ENCODE measurements at places on chromosomes 1 and 21.

GRCh38 chr1:64472805-64473204 is 2.9 kb downstream of the CACHD1 start:
- H3K4me3 ChIP-seq, result no peak overlapping the region
- DNase-seq, result no peak
- H3K36me3 ChIP-seq, result no peaks in the 10 kb centered on the region

- no peaks in the 10 kb centered on the region for H3K27me3 ChIP-seq
- no peaks in the 10 kb centered on the region for H3K4me1 ChIP-seq
- no peak overlapping the region for H3K27ac ChIP-seq
- no peak for DNase-seq
- H3K36me3 ChIP-seq, result no peaks in the 10 kb centered on the region
These were observed 42.6 kb upstream of the GPR153 start for GRCh38 chr1:6303397-6304012.

- H3K27me3 ChIP-seq, result no peaks in the 10 kb centered on the region
- no peak overlapping the region for H3K4me3 ChIP-seq
- no peaks in the 10 kb centered on the region for H3K36me3 ChIP-seq
- H3K27ac ChIP-seq, result no peak overlapping the region
- no peaks in the 10 kb centered on the region for H3K4me1 ChIP-seq
These were observed 33.7 kb downstream of the EDN2 start for GRCh38 chr1:41450747-41451285.

DNA sequence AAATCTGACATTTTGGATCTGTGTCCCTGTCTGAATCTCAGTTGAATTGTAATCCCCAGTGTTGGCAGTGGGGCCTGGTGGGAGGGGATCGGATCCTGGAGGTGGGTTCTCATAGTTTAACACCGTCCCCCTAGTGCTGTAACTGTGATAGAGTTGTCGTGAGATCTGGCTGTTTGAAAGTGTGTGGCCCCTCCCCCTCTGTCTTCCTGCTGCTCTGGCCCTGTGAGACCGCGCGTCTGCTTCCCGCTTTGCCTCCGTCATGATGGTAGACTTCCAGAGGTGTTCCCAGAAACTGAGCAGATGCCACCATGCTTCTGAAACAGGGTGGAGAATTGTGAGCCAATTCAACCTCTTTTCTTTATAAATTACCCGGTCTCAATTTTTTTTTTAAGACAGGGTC is 25.0 kb downstream of the AGPAT3 start:
- H3K36me3 ChIP-seq, result no peaks in the 10 kb centered on the region
- no peak overlapping the region for H3K4me3 ChIP-seq
- H3K27ac ChIP-seq, result no peak overlapping the region
- H3K4me1 ChIP-seq, result peaks cover 19% of the 10 kb centered on the region

GRCh38 chr1:184987696-184988095 is 13.4 kb upstream of the NIBAN1 start:
- H3K27me3 ChIP-seq, result no peaks in the 10 kb centered on the region
- no peaks in the 10 kb centered on the region for H3K36me3 ChIP-seq
- peaks cover 5% of the 10 kb centered on the region for H3K4me1 ChIP-seq
- no peak overlapping the region for H3K4me3 ChIP-seq

DNA sequence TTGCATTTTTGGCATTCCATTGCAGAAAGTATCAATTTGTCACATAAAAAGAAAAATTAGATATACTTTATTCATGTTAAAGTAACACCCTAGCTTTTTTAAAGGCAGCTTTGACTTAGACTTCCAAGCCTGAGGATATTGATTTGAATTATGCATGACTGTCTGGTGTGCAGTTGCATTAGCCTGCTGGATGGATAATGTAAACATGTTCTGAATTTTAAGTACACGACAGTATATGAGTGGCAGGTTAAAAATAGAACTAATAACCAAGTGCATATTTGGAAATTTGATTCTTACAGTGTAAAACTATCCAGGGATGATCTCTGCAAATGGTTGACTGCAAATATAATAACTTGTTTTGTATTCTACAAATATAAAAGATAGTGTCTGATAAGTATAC is 124.0 kb downstream of the SYT14 start:
- H3K36me3 ChIP-seq, result no peaks in the 10 kb centered on the region
- no peak for DNase-seq
- H3K27ac ChIP-seq, result no peak overlapping the region
- H3K4me3 ChIP-seq, result no peak overlapping the region
- no peaks in the 10 kb centered on the region for H3K27me3 ChIP-seq

DNA sequence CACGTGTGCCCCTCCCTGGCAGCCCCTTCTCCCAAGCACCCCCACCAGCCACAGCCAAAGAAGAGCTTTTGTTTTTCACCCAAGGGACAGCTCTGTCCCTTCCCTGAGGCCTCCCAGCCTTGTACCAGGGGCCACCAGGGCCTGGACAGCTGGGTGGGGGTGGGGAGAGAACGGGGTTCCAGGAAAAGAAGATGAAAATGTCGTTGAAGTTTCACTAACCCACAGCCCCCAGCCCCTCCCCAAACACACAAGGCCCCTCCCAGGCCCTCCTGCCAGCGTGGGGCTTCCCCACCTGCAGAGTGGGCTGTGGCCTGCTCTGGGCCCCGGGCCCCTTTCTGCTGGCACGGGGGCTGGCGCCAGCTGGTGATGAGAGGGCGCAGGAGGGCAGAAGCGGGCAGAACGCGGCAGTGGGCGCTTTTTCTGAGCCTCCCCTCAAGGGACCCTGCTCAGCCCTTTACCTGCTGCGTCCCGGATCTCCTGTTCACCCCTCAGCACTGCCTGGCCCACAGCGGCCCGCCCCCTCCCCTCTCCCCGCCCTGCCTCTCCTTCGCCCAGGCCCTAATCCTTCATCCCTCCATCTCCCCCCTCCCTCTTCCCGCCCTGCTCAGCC is 5.5 kb upstream of the ANKRD65 start:
- DNase-seq, result no peak
- H3K27ac ChIP-seq, result no peak overlapping the region
- H3K4me1 ChIP-seq, result peaks cover 16% of the 10 kb centered on the region

DNA sequence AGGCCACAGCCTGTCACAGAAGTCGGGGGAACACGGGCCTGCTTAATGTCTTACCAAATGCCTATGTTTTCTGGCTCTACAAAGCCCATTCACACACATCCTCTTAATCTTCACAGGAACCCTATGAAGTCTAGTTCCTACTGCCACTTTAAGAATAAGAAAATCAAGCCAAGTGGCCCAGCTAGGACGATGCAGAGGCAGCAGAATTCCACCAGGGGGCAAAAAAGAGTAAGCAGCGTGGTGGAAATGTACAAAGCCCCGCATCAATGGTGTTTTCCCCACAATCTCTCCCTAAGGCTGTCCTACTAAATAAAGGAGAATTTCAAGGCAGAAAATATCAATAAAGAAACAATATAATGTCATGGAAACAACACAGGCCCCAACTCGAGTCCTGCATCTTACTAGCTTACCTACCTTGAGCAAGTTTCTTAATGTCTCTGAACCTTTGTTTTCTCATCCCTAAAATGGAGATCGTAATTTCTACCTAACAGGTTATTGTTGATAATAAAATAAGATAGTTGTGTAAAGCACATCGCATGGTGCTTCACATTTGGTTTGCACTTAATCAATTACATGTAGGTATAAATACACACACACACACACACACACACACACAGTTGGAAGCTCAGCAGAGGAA is 21.4 kb downstream of the SEC16B start:
- no peak overlapping the region for H3K27ac ChIP-seq
- no peaks in the 10 kb centered on the region for H3K36me3 ChIP-seq
- H3K4me1 ChIP-seq, result no peaks in the 10 kb centered on the region

DNA sequence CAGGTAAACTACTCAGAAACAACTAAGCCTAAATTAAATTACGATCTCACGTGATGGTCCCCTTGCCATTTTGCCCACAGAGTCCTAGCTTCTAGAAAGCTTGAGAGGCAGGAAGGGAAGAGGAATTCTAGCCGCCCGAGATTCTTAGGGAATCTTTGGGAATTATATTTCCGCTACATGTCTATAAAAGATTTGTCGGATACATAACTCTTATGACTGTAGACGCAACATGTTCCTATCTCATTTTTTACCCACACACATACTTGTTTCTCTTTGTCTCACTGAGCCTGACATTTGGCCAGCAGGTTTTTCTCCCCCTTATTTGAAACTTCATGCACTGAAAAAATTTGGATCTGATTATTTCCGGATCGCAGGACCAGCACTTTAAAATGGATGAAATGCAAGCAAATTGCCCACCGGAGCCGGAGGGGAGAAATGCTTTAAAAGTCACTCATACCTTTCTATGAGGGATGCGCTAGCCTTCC is 5.5 kb downstream of the GLIS1 start:
- no peaks in the 10 kb centered on the region for H3K36me3 ChIP-seq
- H3K27ac ChIP-seq, result no peak overlapping the region
- peaks cover 4% of the 10 kb centered on the region for H3K4me1 ChIP-seq
- no peak for DNase-seq
- H3K27me3 ChIP-seq, result peaks cover 8% of the 10 kb centered on the region

- no peak overlapping the region for H3K27ac ChIP-seq
- H3K27me3 ChIP-seq, result no peaks in the 10 kb centered on the region
- H3K4me1 ChIP-seq, result no peaks in the 10 kb centered on the region
- no peak overlapping the region for H3K4me3 ChIP-seq
- no peaks in the 10 kb centered on the region for H3K36me3 ChIP-seq
These were observed 23.4 kb upstream of the IRF2BP2 start for GRCh38 chr1:234633246-234634003.

- DNase-seq, result no peak
- no peak overlapping the region for H3K4me3 ChIP-seq
- H3K4me1 ChIP-seq, result no peaks in the 10 kb centered on the region
- no peaks in the 10 kb centered on the region for H3K36me3 ChIP-seq
These were observed 34.8 kb upstream of the SLC35F3 start for GRCh38 chr1:233869680-233870079.

- no peaks in the 10 kb centered on the region for H3K27me3 ChIP-seq
- peaks cover 72% of the 10 kb centered on the region for H3K4me1 ChIP-seq
- H3K36me3 ChIP-seq, result no peaks in the 10 kb centered on the region
- DNase-seq, result no peak
- peak overlapping the region; percentile 6 for H3K27ac ChIP-seq
- no peak overlapping the region for H3K4me3 ChIP-seq
These were observed 23.4 kb downstream of the ARID1A start for GRCh38 chr1:26719205-26719604.

- H3K4me3 ChIP-seq, result no peak overlapping the region
- peaks cover 6% of the 10 kb centered on the region for H3K36me3 ChIP-seq
- DNase-seq, result no peak
- H3K27ac ChIP-seq, result no peak overlapping the region
These were observed 12.1 kb downstream of the DNAJC16 start for GRCh38 chr1:15538771-15539170.

DNA sequence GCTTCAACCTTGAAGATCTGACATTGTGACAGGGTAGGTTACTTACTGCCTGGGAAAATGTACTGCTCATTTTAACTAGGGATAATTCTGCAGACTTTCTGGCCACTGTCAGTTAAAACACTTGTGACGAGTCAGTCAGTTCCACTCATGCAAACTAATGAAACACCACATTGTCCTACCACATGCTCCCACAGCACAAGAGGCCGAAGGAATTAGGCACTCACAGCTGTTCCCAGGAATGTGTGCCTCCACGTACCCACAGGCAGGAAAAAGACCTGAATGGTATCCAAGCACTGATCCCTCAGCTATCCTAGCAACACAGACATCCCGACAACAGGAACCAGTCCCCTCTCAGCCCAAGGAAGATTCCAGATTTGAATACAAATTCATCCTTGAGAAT is 12.3 kb downstream of the BCAR3 start:
- peaks cover 5% of the 10 kb centered on the region for H3K36me3 ChIP-seq
- no peak overlapping the region for H3K27ac ChIP-seq
- H3K4me3 ChIP-seq, result no peak overlapping the region
- peaks cover 44% of the 10 kb centered on the region for H3K4me1 ChIP-seq
- no peaks in the 10 kb centered on the region for H3K27me3 ChIP-seq
- DNase-seq, result no peak

GRCh38 chr1:209803568-209803967 is 2.4 kb downstream of the IRF6 start:
- H3K4me3 ChIP-seq, result no peak overlapping the region
- no peaks in the 10 kb centered on the region for H3K4me1 ChIP-seq
- no peaks in the 10 kb centered on the region for H3K36me3 ChIP-seq
- DNase-seq, result no peak

GRCh38 chr21:15224346-15225086 is 159.7 kb upstream of the NRIP1 start:
- H3K36me3 ChIP-seq, result no peaks in the 10 kb centered on the region
- no peak overlapping the region for H3K4me3 ChIP-seq
- DNase-seq, result no peak

DNA sequence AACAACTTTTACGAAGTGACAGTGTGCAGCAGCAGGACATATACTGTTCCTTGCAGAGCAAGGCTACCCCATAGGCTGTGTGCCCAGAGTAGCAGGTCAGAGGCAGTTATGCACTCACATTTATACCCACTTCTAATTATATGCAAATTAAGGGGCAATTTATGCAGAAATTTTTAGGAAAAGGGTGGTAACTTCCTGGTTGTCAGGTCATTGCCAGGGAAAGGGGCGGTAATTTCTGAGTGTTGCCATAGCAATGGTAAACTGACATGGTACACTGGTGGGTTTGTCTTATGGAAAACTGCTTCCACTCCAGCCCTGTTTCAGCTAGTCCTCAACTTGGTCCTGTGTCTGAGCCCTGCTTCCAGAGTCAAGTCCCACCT is 12.0 kb upstream of the SLAMF1 start:
- H3K27me3 ChIP-seq, result no peaks in the 10 kb centered on the region
- H3K4me1 ChIP-seq, result no peaks in the 10 kb centered on the region
- no peak for DNase-seq
- H3K36me3 ChIP-seq, result no peaks in the 10 kb centered on the region

DNA sequence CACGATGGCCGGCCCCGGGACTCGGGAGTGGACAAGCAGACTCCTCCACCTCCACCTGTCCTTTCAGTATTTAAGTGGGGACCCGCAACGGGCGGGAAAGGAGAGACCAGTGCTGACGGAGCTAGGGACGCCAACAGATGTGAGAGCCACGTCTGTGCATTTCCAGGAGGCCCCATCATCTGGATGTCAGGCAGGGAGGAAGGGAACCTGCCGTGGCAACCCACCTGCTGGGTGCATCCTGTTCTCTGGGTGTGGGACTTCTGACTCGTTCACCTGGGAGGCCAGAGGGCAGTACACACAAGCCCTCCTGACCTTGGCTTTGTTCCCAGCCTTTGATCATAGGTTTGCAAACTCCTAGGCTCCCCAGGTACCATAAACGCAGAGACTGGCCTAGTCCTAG is 5.6 kb upstream of the PCBP3 start:
- peaks cover 46% of the 10 kb centered on the region for H3K27me3 ChIP-seq
- no peak overlapping the region for H3K4me3 ChIP-seq
- no peak overlapping the region for H3K27ac ChIP-seq
- H3K36me3 ChIP-seq, result no peaks in the 10 kb centered on the region
